ENCODE measurements at places on chromosomes 13 and 19.

- DNase-seq = no peak
These were observed 4.2 kb downstream of the MISP start for GRCh38 chr19:755063-755462.

DNA sequence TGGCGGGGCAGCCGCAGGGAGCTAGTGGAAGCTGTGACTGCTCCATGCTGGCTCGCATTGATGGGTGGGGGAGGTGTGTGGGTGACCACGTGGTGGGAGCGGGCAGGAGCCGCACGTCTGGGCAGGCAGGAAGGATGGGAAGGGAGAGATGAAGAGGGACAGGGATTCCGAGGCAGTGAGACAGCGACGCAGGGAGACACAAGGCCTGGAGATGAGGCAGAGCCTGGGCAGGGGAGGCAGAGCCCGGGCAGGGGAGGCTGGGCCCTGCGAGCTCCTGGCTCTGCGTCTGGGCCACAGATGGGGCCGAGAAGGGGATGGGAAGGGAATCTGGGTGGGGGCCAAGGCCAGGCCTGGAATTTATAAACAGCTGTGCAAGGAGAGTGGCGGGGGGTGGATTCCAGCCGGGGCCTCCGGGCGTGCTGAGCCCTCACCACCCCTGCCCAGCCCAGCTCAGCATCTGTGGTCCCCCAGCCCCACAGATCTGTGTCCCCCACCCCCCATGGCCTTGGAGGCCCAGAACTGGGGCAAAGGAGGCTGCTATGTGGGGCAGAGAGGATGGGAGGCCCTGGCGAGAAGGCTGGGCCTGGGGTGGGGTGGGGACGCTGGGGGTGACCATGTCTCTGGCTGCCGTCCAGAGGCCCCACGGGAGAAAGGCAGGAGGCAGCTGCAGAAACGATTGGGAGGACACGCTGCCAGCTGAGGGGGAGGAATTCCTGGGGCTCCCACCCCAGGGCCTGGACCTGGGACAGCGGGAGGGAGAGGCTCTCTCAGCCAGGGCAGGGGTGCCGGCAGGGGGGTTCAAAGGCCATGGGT is 6.0 kb downstream of the EHD2 start:
- DNase-seq = no peak

DNA sequence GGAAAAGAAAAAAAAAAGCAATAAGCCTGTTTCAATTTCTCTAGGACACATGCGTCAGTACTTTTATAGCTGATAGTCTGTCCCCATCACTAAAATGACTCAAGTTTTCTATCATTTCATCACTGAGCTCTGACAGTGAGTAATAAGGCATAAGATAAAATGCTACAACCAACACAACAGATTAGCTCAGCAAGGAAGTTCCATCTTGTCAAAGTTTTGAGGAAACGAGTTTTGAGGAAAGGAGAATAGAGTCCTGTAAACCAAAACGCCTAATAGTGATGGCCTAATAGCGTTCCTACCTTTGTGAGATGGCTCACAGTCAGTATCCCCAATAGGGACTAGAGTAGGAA is 145.1 kb downstream of the LACC1 start:
- no peak for DNase-seq

- DNase-seq = no peak
These were observed 355.0 kb downstream of the MYO16 start for GRCh38 chr13:108984251-108984920.

DNA sequence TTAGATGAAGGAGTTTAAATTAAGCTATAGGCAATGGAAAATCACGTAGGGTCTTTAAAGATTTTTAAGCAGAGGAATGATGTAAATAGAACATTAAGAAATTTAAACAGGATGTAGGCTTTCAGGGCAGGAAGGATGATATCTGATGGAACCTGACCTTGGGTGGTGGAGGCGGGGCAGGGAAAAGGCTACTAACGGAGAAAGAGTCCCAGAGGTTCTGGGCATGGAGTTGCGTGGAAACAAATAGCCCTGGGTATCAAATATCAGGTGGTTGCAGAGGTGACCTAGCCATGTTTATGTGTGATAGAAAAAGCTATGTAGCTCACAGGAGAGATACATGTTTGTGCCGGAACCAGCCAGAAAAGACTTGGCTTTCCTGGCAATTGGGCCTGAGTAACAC is 7.8 kb upstream of the CDK8 start:
- no peak for DNase-seq

- no peak for DNase-seq
These were observed 2.1 kb downstream of the ZNF563 start for GRCh38 chr19:12331211-12331941.

DNA sequence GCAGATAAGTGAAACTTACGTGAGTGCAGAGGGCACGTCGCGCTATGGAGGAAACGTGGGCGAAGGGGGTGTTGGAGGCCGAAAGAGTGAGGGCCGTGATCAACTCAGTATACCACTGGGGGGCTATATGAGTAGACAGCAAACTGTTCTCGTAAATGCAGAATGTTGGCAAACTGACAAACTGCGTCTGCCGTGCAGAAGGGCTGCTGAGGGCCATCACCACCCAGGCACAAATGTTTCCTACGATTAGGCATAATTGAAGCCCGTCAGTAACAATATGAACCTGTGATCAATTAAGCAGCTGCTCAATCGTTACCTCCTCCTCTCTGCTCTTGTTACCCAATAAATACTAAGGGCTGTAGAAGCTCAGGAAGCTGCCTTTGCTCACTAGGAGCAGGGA is 17.3 kb upstream of the MADCAM1 start:
- DNase-seq = no peak

- DNase-seq = no peak
These were observed 19.7 kb upstream of the IRGC start for GRCh38 chr19:43695985-43696704.

DNA sequence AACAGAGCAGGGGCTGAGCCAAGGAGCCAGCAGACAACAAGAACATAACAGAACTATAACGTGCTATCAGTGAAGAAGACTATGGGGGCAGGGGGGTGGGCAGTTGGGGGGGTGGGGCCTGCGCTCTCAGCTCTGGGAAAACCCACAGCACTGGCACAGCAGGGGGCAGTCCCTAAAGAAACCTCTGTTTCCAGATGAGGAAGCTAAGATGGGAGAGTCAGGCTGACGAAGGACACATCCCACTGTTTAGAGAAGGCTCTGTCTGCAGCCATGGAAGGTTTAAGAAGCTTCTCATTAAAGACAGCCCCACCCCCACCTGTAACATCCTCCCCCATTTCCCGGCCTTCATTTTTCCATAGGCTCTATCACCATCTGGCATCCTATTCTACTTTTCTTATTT is 7.1 kb upstream of the DOCK9 start:
- DNase-seq = no peak

DNA sequence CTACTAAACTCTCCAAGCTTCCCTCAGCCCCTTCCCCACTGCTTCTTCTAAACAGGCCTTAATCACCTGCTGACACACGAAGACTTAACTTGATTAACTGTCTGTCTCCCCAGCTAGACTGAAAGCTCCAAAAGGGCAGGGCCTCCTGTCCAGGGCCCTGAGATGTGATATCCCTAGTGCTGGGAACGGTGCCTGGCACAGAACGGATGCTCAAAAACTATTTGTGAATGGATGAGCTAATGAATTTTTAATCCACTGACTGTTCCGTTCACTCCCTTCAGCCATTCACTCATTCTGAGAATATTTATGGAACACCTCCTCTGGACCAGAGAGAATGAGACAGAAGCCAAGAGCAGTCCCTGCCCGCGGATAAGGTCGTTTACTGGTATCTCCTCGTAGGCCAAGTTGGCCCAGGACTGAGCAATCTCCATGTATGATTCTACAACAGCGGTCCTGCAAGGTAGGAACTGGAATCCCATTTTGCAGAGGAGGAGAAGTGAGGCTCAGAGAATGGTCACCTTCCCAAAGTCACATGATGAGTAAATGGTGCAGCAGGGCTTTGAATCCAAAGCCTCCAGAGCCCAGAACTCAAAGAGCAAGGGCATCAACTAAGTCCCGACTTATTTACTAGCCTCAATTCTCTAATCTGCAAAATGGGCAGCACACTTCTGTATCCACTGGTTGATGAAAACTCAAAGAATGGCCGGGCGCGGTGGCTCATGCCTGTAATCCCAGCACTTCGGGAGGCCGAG is 3.4 kb downstream of the DMWD start:
- DNase-seq = no peak

GRCh38 chr13:31073859-31074718 is 87.6 kb downstream of the HSPH1 start:
- DNase-seq = no peak

GRCh38 chr19:29702161-29702962 is 12.7 kb downstream of the C19orf12 start:
- DNase-seq = no peak

DNA sequence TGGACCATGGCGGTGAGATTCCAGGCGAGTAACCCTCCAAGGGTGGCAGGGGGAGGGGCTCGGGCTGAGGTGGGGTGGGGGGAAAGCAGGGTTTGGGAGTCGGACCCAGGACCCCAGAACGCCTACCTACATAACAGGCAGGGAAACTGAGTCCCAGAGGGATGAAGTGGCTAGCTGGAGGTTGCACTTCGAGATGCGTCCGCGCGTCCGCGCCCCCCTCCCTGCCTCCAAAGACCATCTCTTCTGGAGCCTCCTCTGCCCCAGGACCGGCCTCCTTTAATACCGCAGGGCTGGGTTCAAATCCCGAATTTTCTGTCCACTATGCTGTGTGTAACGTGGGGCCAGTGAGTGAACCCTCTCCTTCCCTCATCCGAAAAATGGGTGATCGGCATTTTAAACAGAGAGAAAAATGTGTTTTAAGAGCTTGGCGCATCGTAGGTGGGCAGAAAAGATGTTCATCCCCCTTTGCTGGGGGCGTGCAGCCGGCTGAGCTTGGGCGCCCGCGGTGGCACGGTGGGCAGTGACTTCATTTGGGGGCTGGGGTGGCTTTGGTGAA is 13.8 kb downstream of the TJP3 start:
- DNase-seq = no peak

DNA sequence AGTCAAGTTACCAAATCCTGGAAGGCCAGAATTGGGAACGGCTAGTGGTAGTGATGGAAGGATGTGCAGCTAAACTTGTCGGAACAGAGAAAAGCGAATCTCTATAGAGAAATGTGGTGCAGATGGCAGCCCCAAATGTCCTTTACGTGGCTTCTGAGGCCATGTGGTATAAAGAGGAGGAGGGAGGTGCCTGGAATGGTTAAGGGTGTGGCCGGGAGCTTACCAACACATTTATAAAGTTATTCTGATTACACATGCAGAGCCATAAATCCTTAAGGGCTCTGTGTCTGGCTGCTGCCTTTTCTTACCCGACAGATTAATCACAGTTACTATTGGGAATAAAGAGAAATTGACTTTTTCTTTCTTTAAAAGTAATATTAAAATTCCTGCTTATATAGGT is 190.1 kb downstream of the OXGR1 start:
- DNase-seq = no peak

DNA sequence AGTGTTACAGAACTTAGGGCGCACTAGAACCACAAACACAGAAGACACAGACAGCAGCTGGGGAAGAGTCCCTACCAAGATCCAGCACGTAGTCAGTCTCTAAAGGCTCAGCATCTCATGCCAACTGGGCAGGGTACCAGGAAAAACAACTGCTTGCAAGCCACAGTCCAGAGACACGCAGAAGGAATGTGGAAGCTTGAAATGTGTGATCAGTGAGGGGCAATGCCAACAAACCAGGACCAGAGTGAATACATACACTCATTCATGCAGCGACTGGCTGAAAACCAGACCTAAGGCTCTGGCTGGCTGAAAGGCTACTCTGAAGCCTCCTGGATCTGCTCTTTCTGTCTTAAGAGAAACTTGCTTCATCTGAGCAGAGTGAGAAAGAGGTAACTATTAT is 1484.8 kb downstream of the EFNB2 start:
- DNase-seq = no peak

GRCh38 chr19:21922276-21922675 is 86.3 kb upstream of the ZNF43 start:
- DNase-seq = no peak

- no peak for DNase-seq
These were observed 10.8 kb upstream of the PDCD5 start for GRCh38 chr19:32570081-32570785.

GRCh38 chr19:56162258-56162657 is 13.6 kb upstream of the GALP start:
- no peak for DNase-seq
